AG04450 (cell line): ENCODE measurements at places on chromosomes 16 and 17. TPM values are rescaled to one million over a fixed set of nuclear protein-coding genes. Genes with fewer than 3 reads are reported as not detected.
A peak's percentile ranks its signal among the peaks of the same experiment; 100 is the strongest.

GRCh38 chr16:79484237-79484636 lies 116.3 kb downstream of the MAF start:
- no peak for DNase-seq

DNA sequence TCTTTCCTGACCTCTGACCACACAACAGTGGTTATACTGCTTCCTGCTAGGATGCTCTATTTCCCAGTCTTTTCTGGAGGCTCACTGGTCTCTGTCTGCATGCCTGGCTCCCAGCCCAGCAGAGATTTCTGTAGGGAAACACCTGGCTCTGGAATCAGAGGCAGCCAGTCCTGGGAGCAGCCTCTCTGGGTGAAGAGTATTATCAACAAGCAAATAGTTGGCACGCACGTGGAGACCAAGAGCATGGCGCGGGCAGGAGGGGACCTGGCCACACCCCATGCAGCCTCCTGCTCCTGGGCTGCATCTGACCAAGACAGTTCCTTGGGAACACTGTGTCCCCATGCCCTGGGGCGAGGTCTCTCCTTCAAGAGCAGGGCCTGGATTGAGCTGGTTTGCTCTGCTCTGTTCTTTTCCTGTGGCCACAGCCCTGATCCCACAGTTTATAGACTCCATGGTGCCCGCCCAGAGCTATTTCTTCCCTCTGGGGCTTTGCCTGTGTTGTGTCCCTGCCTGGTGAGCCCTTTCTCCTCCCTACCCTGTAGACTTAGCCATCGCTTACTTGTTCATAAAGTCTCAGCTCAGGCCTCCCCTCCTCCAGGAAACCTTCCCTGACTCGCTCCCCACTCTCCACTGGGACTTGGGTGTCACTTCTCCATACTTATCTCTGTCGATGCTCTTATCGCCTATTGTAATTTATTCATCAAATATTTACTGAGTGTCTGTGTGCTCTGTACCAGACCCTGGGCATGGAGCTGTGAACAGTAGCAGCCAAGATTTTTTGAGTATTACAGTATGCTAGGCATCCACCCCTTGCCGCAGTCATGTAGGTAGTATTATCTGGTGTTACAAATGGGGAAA lies 60.6 kb downstream of the SCNN1B start:
- DNase-seq: no peak

GRCh38 chr17:83190004-83190385 lies 110.6 kb downstream of the METRNL start:
- DNase-seq: no peak

- no peak for DNase-seq
Measured at GRCh38 chr17:6352801-6353560, 81.9 kb downstream of the AIPL1 start.

- no peak for DNase-seq
Measured at GRCh38 chr16:66231452-66232160, 134.9 kb upstream of the CDH5 start.

RASD1 gene
- polyA plus RNA-seq: 0.55 and 0.91 TPM in 2 replicates

ABCC6 gene
- polyA plus RNA-seq: 3.5 and 3.7 TPM in 2 replicates

CASKIN1 gene
- 0.01 and 0.02 TPM in 2 replicates for polyA plus RNA-seq

DNA sequence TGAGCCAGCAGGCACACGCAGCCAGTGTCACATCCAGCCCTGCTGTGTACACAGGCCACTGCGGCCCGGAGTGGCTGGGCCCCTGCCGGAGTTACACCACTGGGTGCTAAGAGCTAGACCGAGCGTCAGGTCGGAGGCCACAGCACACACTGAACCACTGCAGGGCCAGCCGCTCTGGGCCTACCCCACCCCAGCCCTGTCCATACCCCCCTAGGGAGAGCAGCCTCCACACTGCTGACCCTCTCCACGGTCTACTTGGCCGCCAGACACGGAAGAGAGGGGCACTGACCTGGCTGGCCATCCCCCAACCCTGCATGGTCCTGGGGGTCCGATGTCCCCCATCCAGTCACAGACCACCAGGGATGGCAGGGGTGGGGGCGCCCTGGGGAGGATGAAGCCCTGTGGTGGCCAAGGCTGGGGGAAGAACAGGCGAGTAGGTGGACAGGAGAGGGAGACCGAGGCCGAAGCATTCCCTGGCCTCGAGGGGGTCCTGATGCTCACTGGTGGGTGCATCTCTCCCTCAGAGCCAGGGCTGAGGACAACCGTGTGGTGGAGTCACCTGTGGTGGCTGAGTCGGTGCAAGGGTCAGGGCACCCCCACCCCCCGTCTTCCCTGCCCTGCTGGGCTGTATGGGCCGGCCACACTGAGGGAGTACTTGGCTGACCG lies 34.9 kb upstream of the ZC3H18 start:
- DNase-seq: no peak

CPHXL2 gene
- not detected in 2 replicates for polyA plus RNA-seq

DNA sequence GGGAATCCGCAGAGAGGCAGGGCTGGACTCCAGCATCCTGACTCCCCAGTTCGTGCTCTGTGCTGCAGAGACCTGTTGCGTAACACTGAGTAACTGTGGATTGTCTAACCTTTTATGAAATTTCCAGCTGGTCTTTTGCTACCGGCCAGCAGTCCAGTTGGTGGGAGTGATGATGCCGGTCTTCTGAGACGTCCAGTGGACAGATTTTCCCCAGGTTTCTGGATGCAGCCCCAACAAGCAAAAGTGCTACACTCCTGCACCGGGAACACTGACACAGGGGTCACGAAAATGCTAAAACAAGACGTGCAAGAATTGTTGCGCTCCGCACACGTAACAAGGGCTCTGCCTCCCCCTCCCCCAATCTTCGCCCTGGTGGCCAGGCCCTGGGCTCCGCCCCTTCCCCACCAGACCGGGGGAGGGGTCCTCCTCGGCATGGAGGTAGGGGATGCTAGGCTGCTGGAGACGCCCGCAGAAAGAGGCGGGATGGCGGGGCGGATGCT lies 701 bp upstream of the MRC2 start:
- DNase-seq: peak; percentile 61

DNA sequence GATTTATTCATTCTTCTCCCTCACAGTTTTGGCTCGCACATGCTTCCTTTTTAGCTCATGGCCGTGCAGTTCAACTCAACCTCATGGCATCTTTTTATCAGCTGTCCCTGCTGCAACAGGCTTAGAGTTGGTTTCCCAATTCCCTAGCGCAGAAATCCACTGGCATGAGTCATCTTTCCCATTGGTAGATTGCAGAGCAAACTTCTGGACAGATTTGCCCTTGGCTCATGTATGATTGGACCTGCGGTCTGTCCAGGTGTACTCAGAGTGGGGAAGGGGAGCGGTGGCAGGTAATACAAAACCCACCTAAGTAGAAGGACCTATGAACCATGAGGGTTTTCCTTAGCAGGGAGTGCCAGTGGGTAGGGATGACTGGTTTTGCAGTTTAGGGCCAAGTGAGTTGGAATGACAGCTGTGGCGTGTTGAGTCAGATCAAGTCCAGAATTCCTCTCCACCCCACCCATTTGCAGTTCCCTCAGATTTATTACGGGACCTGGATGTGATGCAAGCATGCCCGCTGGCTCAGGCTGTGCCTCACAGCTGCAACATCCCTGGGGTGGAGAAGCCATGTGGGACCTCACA lies 584.7 kb downstream of the WWOX start:
- DNase-seq: no peak
